Natural killer cell treated with Interleukin-12 subunit alpha and Interleukin-12 subunit beta and Interleukin-15 and Interleukin-18, amount 100 ng/mL, for 72 hours (primary cell): ENCODE measurements at places on chromosomes 12 and 14. TPM values are rescaled to one million over a fixed set of nuclear protein-coding genes. Genes with fewer than 3 reads are reported as not detected.

DNA sequence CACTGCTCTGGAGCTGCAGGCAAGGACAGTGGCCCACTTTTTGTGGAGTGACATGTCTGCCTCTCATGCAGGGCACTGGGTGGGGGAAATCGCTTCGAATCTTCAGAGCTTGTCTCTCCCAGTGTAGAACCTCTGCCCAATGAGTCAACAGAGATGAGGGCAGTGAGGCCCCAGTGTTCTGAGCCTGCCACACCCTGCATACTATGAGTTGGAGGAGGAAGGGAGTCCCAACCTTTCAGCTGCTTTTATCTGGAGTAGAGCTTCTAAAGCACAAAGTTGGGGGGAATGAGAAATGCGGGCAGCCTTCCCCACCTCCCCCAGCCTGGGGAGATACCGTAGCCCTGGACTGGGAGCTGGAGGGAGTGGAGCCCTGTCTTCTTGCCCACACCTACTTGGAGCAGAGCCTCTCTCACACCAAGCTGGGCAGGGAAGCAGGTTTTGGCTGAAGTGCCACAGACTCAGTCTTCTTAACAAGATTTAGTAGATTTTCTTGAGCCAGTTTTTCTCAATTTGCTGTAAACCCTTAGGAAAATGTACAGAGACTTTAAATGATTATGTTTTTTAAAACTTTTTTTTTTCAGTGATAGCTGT is 159.1 kb downstream of the ADGRD1 start:
- H3K36me3 ChIP-seq = no peaks in the 10 kb centered on the region
- no peak overlapping the region for H3K27ac ChIP-seq
- no peaks in the 10 kb centered on the region for H3K4me1 ChIP-seq
- peaks cover 15% of the 10 kb centered on the region for H3K27me3 ChIP-seq
- peak; percentile 54 for DNase-seq

GRCh38 chr12:106669216-106669615 is 86.4 kb downstream of the RFX4 start:
- no peaks in the 10 kb centered on the region for H3K4me1 ChIP-seq
- H3K36me3 ChIP-seq = peaks cover 16% of the 10 kb centered on the region
- H3K4me3 ChIP-seq = no peak overlapping the region
- peaks cover 45% of the 10 kb centered on the region for H3K27me3 ChIP-seq
- DNase-seq = no peak

DNA sequence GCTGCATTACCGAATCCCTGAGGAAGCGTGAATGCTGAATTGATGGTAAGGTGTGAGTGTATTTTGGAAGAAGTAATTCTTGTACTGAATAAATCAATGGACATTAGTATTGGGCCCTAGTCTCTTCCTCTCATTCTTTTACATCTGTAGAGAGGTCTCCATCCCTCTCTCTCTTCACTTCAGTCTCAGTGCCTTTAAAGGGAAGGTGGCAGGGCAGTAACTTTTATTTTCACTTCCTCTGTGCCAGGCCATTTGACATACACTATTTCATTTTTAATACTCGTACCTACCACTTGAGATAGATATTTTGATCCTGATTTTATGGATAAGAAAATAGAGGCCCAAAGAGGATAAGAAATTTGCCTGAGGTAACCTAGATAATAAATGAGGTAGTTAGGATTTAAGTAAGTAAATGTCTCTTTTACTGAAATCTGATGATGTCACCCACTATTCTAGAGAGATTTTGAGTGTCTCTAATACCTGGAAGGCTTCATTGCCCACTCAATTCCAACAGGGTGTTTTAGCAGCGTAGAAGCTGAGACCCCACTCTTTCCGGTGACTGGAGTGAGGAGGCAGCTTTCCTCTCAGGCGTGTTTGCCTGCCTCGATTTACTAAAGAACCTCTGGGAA is 177.9 kb upstream of the PRICKLE1 start:
- no peaks in the 10 kb centered on the region for H3K4me1 ChIP-seq
- H3K36me3 ChIP-seq = no peaks in the 10 kb centered on the region
- H3K4me3 ChIP-seq = no peak overlapping the region
- no peak overlapping the region for H3K27ac ChIP-seq
- DNase-seq = no peak
- H3K27me3 ChIP-seq = no peaks in the 10 kb centered on the region

- H3K27ac ChIP-seq = peak overlapping the region; percentile 95
- peaks cover 60% of the 10 kb centered on the region for H3K4me1 ChIP-seq
- no peak for DNase-seq
- no peaks in the 10 kb centered on the region for H3K27me3 ChIP-seq
Measured at GRCh38 chr12:45231515-45232145, 15.7 kb downstream of the ANO6 start.

DNA sequence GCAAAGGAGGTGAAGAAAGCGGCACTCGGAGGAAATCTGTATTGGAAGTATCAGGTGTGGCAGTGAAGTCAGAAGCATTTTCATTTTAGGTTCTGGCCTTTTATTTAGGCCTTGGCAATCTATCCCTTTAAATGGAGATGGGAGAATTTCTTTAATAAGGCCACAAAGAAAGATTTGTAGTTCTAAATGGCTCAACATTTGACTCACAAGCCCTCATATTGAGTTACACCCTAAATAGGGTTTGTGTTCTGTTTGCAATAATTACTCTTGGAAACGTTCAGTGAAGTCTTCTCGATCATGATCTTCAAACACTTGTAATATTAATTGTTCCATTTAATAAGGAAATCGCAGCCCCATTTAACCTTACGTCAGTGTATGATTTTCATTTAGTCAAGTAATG is 25.3 kb upstream of the TMEM260 start:
- DNase-seq = no peak
- no peak overlapping the region for H3K4me3 ChIP-seq
- peaks cover 34% of the 10 kb centered on the region for H3K27me3 ChIP-seq

GRCh38 chr14:33120341-33120740 is 181.7 kb downstream of the NPAS3 start:
- no peaks in the 10 kb centered on the region for H3K36me3 ChIP-seq
- H3K4me1 ChIP-seq = no peaks in the 10 kb centered on the region
- no peak for DNase-seq
- no peaks in the 10 kb centered on the region for H3K27me3 ChIP-seq
- no peak overlapping the region for H3K4me3 ChIP-seq

- no peaks in the 10 kb centered on the region for H3K4me1 ChIP-seq
- DNase-seq = no peak
- peaks cover 3% of the 10 kb centered on the region for H3K27me3 ChIP-seq
- H3K36me3 ChIP-seq = no peaks in the 10 kb centered on the region
Measured at GRCh38 chr12:115716551-115716950, 560.9 kb downstream of the MED13L start.

GRCh38 chr12:12531194-12531593 is 31.5 kb downstream of the DUSP16 start:
- DNase-seq = no peak
- no peak overlapping the region for H3K27ac ChIP-seq
- no peak overlapping the region for H3K4me3 ChIP-seq
- no peaks in the 10 kb centered on the region for H3K27me3 ChIP-seq

DNA sequence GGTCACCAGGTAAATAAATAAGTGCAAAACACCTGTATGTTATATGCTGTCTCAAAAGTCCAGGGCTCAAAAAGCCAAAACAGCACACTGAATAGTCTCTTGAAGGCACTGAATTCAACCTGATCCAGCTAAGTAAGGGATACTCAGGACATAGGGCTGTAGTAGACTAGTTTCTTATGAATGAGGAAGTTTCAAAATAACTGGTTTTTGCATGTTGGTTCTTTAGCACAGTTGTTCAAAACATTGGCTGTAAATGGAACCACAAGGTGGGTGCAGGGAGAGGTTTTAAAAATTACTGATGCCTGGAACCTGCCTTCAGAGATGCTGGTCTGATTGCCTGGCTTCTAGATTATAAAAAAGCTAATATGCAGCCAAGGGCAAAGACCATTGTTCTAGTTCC is 34.1 kb downstream of the NDUFA12 start:
- peaks cover 12% of the 10 kb centered on the region for H3K4me1 ChIP-seq
- H3K4me3 ChIP-seq = no peak overlapping the region
- no peaks in the 10 kb centered on the region for H3K27me3 ChIP-seq

GRCh38 chr12:110791589-110791988 is 48.9 kb upstream of the PPP1CC start:
- H3K36me3 ChIP-seq = no peaks in the 10 kb centered on the region
- no peaks in the 10 kb centered on the region for H3K4me1 ChIP-seq
- H3K27ac ChIP-seq = no peak overlapping the region
- no peak overlapping the region for H3K4me3 ChIP-seq

- no peak overlapping the region for H3K27ac ChIP-seq
- peaks cover 10% of the 10 kb centered on the region for H3K36me3 ChIP-seq
- peaks cover 23% of the 10 kb centered on the region for H3K4me1 ChIP-seq
- DNase-seq = no peak
- no peak overlapping the region for H3K4me3 ChIP-seq
Measured at GRCh38 chr14:100345711-100346110, 22.6 kb downstream of the SLC25A47 start.

GRCh38 chr12:97305651-97306050 is 157.0 kb upstream of the RMST start:
- no peak overlapping the region for H3K27ac ChIP-seq
- peaks cover 14% of the 10 kb centered on the region for H3K27me3 ChIP-seq
- no peak overlapping the region for H3K4me3 ChIP-seq
- DNase-seq = no peak
- no peaks in the 10 kb centered on the region for H3K36me3 ChIP-seq

GRCh38 chr12:9509464-9510161 is 98.1 kb downstream of the KLRB1 start:
- H3K4me3 ChIP-seq = no peak overlapping the region
- no peak overlapping the region for H3K27ac ChIP-seq
- H3K36me3 ChIP-seq = no peaks in the 10 kb centered on the region
- no peak for DNase-seq
- H3K4me1 ChIP-seq = no peaks in the 10 kb centered on the region
- H3K27me3 ChIP-seq = no peaks in the 10 kb centered on the region

DNA sequence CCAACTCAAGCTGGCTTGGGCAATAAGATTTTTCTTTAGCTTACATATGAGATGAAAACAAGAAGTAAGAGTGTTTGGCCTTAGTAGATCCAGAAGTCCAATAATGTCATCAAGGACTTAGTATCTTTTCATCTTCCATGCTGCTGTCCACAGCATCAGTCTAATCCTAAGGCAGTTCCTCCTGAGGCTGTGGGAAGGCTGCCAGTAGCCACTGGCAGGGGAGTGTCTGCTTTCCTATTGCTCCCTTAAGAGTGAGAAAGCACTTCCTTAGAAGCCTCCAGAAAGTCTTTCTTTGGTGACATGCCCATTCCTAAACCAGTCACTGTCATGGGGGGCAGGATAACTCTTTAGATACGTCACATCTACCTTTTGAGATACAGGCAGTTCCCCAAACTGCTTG is 317.7 kb downstream of the BMP4 start:
- H3K4me3 ChIP-seq = no peak overlapping the region
- DNase-seq = no peak
- no peaks in the 10 kb centered on the region for H3K36me3 ChIP-seq
- H3K27me3 ChIP-seq = no peaks in the 10 kb centered on the region

DNA sequence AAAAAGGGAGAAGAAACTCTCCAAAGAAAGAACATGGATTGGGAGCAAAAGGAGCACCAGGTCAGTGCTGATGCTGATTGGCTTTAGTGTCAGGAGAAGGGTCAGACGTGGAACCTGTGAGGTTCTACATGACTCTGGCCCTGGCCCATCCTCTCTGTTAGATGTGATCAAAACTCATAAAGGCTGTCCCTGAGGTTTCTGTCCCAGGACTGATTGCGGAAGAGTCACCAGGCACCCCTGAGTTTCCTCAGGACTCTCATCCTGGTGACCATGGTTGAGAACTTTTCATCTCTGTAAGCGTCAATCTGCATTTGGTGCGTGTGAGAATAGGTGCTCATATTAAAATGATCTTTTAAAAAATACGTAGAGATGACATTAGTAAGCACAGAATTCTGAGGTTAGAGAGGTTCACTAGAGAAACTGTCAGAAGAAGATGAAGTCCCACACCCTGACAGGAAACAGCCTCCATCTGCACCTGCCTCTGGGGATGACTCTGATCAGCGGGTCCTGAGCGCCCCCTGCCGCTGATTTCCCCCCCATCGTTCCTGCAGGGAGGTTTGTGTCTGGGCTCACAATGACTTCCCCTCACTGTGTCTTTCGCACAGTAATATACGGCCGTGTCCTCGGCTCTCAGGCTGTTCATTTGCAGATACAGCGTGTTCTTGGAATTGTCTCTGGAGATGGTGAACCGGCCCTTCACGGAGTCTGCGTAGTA is 741.8 kb downstream of the TMEM121 start:
- no peak overlapping the region for H3K4me3 ChIP-seq
- no peak overlapping the region for H3K27ac ChIP-seq
- no peaks in the 10 kb centered on the region for H3K36me3 ChIP-seq
- H3K27me3 ChIP-seq = peaks cover 51% of the 10 kb centered on the region
- DNase-seq = peak; percentile 82

GRCh38 chr14:102461490-102462338 is 47.9 kb downstream of the ANKRD9 start:
- no peaks in the 10 kb centered on the region for H3K36me3 ChIP-seq
- DNase-seq = no peak
- H3K27me3 ChIP-seq = no peaks in the 10 kb centered on the region
- no peak overlapping the region for H3K4me3 ChIP-seq

- no peak overlapping the region for H3K27ac ChIP-seq
- no peaks in the 10 kb centered on the region for H3K27me3 ChIP-seq
- H3K4me3 ChIP-seq = no peak overlapping the region
- H3K36me3 ChIP-seq = no peaks in the 10 kb centered on the region
- DNase-seq = no peak
Measured at GRCh38 chr12:125619723-125620122, 554.5 kb downstream of the AACS start.

GRCh38 chr12:91818227-91819131 is 327.2 kb downstream of the BTG1 start:
- H3K27me3 ChIP-seq = no peaks in the 10 kb centered on the region
- H3K27ac ChIP-seq = no peak overlapping the region
- peaks cover 3% of the 10 kb centered on the region for H3K4me1 ChIP-seq
- no peak for DNase-seq
- H3K4me3 ChIP-seq = no peak overlapping the region
- H3K36me3 ChIP-seq = no peaks in the 10 kb centered on the region

DNA sequence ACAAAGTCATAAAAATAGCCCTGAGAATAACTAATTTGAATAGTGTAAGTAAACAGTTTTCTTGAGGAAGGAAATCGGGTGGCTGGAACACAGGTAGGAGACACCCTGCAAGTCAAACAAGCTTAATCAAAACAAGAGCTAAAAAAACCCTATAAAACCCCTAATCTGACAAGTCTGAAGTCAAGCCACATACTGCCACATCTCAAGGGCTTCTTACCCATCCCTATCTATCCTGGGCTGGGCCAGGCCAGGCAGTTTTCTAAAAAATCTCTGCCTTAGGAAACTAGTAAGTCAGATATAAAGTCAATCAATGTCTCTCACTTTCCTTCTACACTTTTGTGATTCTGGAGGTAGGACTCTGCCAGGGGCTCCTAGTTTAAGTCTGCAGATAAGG is 15.3 kb downstream of the UBE2N start:
- H3K4me1 ChIP-seq = peaks cover 60% of the 10 kb centered on the region
- H3K4me3 ChIP-seq = peak overlapping the region; percentile 12
- no peaks in the 10 kb centered on the region for H3K27me3 ChIP-seq
- no peak for DNase-seq

NANOG gene
- not detected for total RNA-seq

TUNAR gene
- total RNA-seq = not detected

CLEC2B gene
- 70.3 TPM for total RNA-seq

ANP32D gene
- total RNA-seq = not detected

ZNF891 gene
- total RNA-seq = 1.4 TPM

KLRC1 gene
- 52.9 TPM for total RNA-seq
